Upper lobe of left lung (tissue), 6 donors: ENCODE measurements at places on chromosomes 1 and 21. TPM values are rescaled to one million over a fixed set of nuclear protein-coding genes. Genes with fewer than 3 reads are reported as not detected.

- no peak overlapping the region for H3K4me3 ChIP-seq
- DNase-seq, result no peak
- no peak overlapping the region for H3K27ac ChIP-seq
- H3K36me3 ChIP-seq, result no peaks in the 10 kb centered on the region
- no peaks in the 10 kb centered on the region for H3K27me3 ChIP-seq
Measured at GRCh38 chr1:42999308-42999707, 40.6 kb upstream of the SLC2A1 start.

The FCAMR gene
- total RNA-seq, result not detected

DNA sequence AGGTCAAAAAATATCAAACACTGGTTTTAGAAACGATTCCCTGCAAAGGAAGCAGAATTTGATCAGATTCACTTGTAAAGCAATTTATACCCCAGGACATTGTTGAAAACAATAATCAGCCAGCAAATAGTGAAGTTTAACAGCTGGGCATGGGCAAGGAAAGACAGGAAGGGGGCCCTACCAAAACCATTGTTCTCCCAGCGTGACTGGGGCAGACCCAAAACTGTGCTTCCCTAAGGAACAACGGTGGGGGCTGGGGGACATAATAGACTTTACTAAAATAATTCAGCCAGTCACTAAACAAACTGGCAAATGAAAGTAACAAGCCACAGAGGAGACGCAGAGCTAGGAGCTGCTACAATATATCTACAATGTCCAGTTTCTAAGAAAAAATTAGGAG lies 100.2 kb downstream of the AHCTF1 start:
- H3K27ac ChIP-seq, result no peak overlapping the region
- no peak for DNase-seq
- no peaks in the 10 kb centered on the region for H3K36me3 ChIP-seq

DNA sequence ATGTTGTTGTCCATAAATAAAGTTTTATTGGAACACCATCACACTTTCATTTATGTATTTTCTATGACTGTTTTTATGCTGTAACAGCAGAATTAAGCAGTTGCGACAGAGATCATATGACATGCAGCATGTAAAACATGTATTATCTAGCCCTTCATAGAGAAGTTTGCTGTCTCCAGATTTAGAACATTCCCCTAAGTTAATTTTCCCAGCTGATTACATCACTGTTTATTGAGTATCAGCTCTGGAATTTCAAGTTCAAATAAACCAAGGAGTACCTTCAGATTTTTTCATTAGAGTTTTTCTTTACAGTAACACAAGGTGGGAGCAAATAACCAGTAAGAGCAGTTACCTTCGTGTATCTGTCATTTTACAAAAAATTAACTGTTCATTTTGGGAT lies 792.8 kb downstream of the USP25 start:
- H3K27me3 ChIP-seq, result no peaks in the 10 kb centered on the region
- no peaks in the 10 kb centered on the region for H3K4me1 ChIP-seq
- no peak overlapping the region for H3K27ac ChIP-seq
- no peak for DNase-seq
- no peaks in the 10 kb centered on the region for H3K36me3 ChIP-seq
- no peak overlapping the region for H3K4me3 ChIP-seq

The DNASE2B gene
- total RNA-seq, result 5.5 TPM

The CCDC181 gene
- 1.2 TPM for total RNA-seq

The CNR2 gene
- total RNA-seq, result 0.30 TPM

GRCh38 chr1:95537176-95537575 lies 303.2 kb downstream of the RWDD3 start:
- no peaks in the 10 kb centered on the region for H3K27me3 ChIP-seq
- H3K36me3 ChIP-seq, result no peaks in the 10 kb centered on the region
- DNase-seq, result no peak
- H3K4me3 ChIP-seq, result no peak overlapping the region

The OSCP1 gene
- total RNA-seq, result 12.2 TPM

DNA sequence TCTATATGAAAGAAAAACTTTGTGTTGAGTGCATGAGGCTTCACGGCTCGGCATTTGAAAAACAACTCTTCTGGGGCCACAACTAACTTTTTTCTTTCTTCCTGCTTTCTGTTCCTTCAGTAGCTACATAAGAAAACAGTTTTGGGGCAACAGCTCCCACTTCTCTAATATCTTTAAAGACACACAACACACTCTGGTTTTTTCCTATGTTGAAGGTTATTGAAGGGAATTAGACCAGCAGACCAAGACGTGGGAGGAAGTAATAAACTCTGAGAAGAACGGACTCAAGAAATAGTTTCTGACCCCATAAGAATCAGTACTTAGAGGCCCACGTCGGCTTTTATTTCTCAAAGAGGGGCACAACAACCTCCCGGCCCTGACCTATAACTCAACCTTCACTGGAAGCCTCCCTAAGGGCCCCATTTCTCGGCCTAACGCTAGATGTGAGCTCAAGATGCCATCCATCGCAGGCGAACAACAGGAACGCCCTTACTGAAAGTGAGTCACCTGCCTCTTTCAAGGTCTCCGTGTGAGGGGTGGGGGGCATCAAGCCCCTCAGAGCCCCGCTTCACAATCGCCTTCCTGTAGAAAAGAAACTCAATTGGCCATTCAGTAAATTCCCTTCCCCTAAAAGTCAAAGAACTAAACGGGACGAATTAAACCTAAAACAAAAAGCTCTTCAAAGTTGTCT lies 844 bp downstream of the ZMYM6 start:
- peak; percentile 26 for DNase-seq
- no peaks in the 10 kb centered on the region for H3K36me3 ChIP-seq
- peaks cover 21% of the 10 kb centered on the region for H3K4me1 ChIP-seq
- H3K27me3 ChIP-seq, result no peaks in the 10 kb centered on the region

GRCh38 chr1:93672477-93673162 lies 9.0 kb downstream of the BCAR3 start:
- H3K27ac ChIP-seq, result peak overlapping the region; percentile 64
- no peak for DNase-seq
- H3K27me3 ChIP-seq, result no peaks in the 10 kb centered on the region
- H3K4me3 ChIP-seq, result no peak overlapping the region
- H3K36me3 ChIP-seq, result peaks cover 5% of the 10 kb centered on the region

The LEMD1 gene
- total RNA-seq, result 1.4 TPM
